ENCODE measurements at places on chromosomes 2 and 18.
A peak's percentile ranks its signal among the peaks of the same experiment; 100 is the strongest.

DNA sequence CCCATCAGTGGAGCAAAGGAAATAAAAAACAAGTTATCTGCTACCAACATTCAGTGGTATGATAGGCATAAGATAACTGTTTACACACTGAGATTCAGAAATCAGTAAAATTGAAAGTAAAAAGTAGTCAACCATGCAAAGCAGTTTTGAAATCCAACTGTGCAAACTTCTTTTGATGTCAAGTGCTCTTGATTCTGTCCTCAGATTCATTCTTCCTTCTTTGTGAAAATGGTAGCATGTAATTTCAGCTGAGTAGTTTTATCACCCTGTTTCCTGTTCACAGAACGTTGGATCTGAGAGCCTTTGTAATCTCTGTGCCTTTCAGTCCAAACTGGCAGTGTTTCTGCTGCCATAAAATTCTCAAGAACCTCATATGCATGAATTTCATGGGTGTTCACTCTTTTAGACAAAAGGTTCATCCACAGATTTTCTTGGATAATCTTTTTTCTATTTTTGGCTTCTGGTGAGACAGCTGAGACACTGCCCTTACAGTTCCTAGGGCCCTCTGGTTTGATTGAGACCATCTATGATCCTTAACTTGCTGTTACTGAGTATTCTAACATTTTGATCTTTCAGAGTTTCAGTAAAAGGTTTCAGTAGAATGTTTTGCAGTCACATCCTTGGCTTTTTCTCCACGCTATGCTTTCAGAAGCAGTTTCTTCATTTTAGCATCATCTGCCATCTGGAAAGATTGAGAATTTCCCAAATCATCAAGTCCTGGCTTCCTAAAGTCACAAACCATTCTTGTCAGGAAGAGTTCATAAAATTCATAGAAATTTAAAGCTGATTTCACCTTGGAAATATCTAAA lies 272.3 kb upstream of the EPHA4 start:
- DNase-seq = no peak

- no peak for DNase-seq
These were observed 94.3 kb upstream of the ITGB6 start for GRCh38 chr2:160294339-160294803.

DNA sequence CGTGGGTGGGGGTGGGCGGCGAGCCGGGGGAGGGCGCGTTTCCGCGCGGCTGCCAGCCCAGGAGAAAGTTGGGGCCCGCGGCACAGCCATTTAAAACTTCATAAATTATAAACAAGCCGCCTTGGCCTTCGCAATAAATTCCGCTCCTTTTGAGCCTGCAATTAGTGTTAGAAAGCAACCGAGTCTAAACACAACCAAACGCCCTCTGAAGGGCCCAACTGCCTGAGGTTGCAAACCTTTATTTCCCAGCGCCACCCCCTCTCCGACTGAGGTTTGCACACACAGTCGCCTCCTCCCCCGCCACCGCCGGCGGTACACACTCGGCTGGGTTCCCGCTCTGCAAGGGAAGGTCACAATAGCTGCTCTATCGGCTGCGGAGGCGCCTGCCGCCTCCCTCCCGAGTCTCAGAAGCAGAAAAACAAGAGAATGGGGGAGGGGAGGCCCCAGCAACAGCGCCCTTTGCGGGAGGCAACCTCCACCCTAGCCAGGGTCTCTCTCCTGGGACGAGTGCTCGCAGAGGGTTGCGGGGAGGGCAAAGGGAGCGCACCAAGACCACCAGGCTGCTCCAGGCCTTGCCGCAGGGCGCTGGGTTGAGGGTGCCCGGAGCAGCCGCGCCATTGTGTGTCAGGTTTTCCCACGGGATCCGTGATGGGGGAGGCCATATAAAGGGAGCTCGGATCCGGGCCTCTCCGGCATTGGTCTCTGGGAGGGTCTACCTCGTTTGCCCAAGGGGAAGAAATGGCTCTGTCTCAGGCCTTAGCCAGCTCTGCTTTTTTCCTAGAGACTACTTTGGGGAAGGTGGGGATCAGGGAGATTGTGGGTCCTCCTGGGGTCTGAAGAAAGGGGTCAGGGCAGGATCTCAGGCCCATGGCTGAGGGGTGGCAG lies 13.4 kb upstream of the HOXD1 start:
- DNase-seq = no peak

GRCh38 chr18:519019-519879 lies 18.7 kb upstream of the COLEC12 start:
- DNase-seq = no peak

GRCh38 chr18:36392979-36393287 lies 95.4 kb downstream of the FHOD3 start:
- no peak for DNase-seq

DNA sequence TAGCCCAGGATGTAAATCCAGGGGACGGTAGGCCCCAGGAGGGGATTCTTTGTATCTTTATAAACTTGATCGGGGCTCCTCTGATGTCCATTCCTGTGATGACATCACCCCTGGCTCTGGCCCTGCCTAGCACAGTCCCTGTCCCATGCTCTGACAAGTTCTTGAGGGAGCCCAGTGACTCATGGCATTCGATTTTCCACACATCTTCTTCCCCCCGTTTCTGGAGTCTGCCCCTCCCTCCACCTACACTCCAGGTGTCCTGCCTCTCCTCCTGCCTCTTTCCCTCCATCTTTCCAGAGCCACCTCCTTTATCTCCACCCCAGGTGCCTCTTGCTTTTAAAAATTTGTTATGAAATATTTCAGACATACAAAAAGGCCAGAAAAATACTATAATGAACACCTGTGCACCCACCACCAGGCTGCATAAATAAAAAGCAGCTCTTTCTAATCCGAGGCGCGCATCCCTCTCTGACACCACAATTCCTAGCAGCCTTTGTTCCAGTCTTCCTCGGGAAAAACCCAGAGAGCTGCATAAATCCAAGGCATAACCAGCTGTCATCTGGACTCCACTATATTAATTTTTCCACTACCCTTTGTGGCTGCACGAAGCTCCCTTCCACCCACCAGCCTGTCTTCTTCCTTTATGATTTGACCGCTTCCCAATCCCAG lies 207.7 kb downstream of the ZBTB7C start:
- no peak for DNase-seq

DNA sequence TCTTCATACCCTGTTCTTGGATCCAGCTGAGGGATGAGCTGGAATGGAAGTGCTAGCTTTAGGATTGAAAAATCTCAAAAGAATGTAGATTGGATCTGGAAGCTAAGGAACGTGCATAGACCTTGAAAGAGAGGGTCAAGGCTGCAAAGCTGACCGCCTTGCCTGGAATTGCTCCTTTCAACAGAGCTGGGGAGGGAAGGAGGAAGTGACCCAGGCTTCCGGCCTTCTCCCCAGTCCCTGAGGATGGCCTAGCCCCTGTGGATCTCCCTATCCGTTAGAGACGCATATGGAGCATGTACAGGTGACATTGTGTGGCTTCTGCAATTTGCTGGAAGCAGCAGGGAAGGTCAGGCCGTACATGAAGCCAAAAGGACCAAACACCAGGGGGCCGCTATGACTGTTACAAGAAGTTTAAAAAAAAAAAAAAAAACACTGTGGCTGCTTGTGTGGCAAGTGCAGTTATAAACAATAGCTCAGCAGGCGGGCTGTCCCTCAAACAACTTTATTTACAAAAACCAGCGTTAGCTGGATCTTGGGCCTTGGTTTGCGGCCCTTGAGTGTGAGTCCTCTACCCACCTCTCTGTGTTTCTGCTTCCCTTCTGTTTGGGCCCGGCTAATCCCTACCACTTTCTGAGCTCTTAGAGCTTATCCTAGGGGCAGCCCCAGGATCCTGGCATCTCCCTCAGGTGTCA lies 227.6 kb downstream of the SEPTIN10 start:
- DNase-seq = no peak

- no peak for DNase-seq
These were observed 361.2 kb downstream of the RND3 start for GRCh38 chr2:150126143-150126740.

- no peak for DNase-seq
These were observed 1.6 kb downstream of the NCOA1 start for GRCh38 chr2:24492421-24493279.

DNA sequence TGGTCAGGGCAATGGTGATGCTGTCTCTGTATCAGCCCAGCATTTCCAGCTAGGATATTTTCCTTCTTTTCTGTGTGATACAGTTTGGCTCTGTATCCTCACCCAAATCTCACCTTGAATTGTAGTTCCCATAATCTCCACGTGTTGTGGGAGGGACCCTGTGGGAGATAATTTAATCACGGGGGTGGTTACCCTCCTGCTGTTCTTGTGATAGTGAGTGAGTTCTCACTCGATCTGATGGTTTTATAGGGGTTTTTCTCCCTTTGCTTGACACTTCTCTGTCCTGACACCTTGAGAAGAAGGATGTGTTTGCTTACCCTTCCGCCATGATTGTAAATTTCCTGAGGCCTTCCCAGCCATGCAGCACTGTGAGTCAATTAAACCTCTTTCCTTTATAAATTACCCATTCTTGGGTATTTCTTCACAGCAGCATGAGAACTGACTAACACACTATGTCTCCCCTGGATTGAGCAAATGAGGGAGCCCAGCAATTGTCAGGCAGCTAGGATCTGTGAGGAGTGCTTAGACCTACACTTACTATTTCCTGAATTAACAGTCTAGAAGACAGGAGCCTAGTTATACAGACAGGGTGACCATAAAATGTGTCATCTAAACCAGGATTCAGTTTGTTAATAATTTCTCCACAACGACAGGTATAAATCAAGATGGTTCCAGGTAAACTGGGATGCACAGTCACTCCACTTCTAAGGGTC lies 6.0 kb downstream of the SCN2A start:
- DNase-seq = no peak

DNA sequence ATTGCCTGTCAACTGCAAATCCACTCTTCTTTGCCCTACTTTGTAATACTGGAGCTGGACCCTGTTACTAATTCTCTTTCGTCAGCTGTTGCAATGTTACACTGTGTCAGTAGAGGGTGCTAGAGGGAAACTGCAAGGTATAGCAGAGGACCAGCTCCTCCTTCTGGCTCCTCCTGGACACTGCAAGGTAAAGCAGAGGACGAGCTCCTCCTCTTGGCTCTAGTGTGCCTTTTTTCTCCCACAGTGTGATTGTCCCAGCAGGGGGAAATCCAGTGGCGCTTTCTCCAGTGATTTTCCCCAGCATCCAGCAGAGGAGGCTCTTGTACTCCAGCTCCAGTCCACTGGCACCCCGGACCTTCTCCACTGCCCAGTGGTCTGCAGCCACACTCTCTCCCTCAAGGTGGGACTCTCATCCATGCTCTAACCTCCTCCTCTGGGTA lies 95.6 kb downstream of the CAPN13 start:
- peak; percentile 58 for DNase-seq

- DNase-seq = no peak
These were observed 20.4 kb downstream of the IL1R2 start for GRCh38 chr2:102012061-102012614.
